ENCODE measurements at places on chromosomes 16 and 17.

- DNase-seq: no peak
Measured at GRCh38 chr16:48583075-48584065, 26.6 kb downstream of the N4BP1 start.

DNA sequence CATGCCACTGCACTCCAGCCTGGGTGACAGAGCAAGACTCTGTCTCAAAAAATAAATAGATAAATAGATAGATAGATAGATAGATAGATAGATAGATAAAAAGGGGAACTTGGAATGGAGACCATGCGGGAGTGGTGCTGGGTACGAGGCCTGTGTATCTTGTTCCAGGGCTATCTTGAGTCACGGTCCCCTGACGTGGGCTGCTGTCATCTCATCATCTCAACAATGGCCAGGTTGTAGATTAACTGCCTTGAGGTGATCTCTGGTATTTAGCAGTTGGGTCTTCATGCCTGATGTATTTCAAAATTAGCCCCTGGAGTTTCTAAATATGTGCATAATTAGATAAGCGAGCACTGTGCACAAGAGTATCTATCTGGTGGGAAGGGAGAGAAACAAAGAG, 212.1 kb downstream of the CDRT15L2 start:
- DNase-seq: no peak

GRCh38 chr17:16068323-16068722, 68.7 kb downstream of the TTC19 start:
- DNase-seq: no peak

- DNase-seq: no peak
Measured at GRCh38 chr17:65638221-65638975, 77.0 kb upstream of the AXIN2 start.

- no peak for DNase-seq
Measured at GRCh38 chr17:68870161-68870826, 84.9 kb downstream of the ABCA8 start.

- DNase-seq: no peak
Measured at GRCh38 chr16:58027916-58028455, 2.4 kb downstream of the MMP15 start.

- DNase-seq: no peak
Measured at GRCh38 chr17:48843187-48843900, 12.5 kb downstream of the CALCOCO2 start.

DNA sequence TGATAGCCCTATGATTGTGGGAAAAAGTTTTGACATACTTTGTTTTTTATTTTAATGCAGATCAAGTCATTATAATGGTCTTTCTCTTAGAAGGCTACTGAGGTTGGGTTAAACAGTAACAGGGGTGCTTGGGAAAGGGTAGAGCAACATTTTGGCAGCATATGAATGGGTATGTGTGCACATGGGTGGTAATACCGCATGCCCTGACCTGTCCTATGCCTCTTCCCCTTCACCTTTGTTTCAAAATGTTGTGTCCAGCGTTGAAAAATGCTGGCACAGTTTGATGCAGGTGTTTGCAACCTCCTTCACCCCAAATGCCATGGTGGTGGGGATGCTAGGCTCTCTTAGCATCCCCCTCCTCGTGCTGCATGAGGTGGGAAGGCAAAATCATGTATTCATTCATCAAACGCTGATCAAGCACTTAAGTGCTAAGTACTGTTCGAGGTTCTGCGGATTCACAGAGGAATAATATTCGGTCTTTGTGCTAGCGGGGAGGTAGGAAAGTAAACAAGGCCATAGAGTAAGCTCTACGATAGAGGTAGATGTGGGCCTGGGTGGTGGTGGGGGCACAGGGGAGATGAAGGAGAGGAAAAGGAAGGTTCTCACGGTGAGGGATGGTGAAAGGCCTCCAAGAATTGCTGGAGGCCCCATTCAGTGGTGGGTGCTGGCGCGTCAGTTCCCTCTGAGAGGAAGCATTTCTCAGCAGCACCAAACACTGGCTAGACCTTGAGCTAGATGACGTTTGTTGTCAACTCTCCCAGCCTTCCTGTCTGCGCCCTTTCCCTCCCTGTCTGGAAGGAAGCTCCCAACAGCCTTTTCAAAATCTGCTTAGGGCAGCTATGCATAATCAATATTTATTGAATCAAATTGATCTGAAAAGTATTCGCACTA, 13.3 kb upstream of the MARCHF10 start:
- DNase-seq: no peak

GRCh38 chr17:65711671-65712276, 150.3 kb upstream of the AXIN2 start:
- DNase-seq: no peak

- no peak for DNase-seq
Measured at GRCh38 chr16:5791011-5791657, 693.5 kb upstream of the EEF2KMT start.

DNA sequence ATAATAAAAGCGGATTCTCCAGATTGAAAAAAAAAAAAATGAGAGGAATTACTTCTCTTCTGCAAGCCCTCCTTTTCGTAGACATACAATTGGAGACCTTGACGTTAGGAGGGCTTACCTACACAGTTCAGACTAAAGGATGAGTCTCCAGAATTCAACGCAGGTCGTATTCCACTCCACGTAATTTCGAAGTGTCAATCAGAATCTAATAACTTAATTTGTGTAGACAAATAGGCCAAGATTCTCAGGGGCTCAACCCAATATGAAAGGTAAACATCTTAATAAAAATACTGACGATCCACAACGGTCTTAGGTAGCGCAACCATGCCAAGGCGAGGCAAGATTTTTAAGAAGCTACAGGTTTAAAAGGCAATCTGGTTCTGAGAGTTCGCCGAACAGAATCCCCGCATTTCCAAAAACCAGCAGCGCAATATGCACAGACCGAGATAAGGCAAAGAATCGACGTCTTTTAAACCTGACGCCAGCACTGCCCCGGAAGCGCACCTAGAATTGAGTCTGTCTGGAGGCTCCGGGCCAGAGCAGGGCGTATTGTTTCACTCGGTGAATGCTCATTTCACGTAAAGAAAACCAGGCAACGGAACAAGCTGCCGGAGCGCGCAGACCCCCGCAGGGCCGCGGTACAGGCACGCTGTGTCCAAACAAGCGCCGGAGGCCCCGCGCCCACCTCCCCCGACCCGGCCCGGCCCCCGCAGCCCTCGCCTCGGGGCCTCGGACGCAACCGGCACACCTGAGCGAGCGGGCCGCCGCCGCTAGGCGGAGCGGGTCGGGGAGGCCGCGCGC, 623 bp downstream of the MBTPS1 start:
- DNase-seq: no peak

GRCh38 chr16:54359081-54359480, 72.5 kb upstream of the IRX3 start:
- no peak for DNase-seq

DNA sequence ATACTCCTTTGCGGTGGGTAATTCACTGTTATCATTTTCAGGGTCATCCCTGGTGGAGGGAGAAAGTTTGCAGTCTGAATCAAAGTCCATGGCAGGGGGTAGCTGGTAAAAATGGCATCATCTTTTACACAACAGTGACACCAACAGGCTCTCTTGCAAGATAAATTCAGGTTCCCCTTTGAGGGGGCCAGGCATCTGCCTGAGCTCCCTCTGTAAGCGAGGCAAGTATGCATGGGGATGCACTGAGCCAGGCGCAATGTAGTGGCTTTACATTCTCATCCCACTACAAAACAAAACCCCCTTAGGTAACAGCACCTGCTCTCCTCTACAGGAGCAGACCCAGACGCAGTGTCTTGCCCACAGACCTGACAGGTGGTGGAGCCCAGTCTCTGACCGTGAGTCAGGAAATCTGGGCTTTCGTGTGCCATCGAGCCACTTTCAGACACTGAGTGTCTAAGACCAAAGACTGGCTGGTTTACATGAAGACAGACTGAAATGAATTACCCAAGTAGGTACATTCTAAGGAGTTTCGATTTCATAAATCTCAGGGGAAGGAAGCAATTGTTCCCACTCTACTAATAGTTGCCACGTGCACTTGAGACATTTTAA, 17.7 kb downstream of the LITAFD start:
- no peak for DNase-seq

DNA sequence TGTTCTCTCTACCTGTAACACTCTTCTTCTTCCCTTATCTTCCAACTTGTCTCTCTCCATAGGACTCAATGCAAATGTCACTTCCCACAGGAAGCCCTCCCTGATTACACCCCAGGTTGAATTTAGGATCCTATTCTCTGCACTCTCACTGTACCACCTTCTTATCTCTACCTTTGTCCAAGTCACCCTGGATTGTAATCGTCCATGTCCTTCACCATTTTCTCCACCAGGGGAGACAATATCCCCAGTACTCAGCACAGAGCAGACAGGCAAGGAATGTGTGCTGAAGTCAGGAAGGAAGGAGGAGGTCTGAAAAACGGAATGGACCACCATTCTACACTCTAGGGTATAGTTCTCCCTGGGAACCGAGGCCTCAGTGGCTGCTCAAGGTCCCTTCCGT, 14.2 kb downstream of the C16orf82 start:
- DNase-seq: no peak

- DNase-seq: no peak
Measured at GRCh38 chr17:55444471-55445441, 23.1 kb upstream of the MMD start.

GRCh38 chr16:56933828-56934598, 2.1 kb downstream of the HERPUD1 start:
- no peak for DNase-seq

- DNase-seq: no peak
Measured at GRCh38 chr17:27506348-27507218, 50.3 kb downstream of the KSR1 start.

DNA sequence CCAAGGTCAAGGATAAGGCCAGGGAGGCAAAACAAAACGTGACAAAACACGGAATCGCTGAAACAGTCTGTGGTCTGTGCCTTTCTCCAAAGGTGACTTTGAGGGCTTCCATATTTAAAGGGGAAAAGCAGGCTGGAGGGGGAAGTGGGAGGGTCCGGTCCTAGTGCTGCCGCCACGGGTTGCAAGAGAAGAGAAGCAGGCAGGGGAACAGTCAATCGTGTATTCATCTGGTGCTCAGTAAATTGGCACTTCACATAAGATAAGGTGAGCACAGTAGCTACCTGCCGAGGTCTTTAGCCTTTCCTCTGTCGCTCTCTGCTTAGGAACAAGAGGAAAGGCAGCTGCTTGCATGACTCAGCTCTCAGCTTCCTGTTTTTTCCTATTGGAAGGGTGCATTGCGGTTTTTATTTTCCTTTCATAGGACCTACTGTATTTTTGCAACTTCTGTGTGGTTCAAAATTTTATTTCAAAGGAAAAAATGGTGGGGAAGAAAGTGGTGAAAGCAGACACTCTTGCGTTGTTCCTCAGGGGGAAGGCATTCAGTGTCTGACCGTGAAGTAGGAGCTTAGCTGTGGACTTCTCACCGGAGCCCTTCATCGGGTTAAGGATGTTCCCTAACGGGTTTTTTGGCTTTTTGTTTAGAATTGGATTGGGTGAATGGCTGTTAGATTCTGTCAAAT, 7.1 kb upstream of the LGALS3BP start:
- no peak for DNase-seq

GRCh38 chr17:60158751-60159478, 9.1 kb downstream of the CA4 start:
- no peak for DNase-seq

DNA sequence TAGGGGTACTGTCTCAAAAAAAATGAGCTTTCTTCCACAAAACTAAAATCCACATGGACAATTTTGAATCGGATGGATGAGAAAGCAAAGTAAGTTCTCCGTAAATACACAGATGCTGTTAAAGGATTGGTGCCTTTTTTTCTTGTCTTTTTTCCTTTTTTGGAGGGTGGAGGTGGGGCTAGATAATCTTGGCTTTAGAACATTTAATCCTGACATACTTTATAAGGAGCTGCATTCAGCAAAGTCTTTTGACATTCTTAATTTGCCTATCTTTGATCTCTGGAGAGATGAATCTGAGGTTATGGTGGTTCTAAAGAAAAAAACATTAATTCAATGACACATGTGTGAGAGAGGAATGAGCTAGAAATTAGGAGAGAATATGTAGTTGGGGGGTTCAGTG, 312.3 kb upstream of the KCNJ16 start:
- DNase-seq: no peak

DNA sequence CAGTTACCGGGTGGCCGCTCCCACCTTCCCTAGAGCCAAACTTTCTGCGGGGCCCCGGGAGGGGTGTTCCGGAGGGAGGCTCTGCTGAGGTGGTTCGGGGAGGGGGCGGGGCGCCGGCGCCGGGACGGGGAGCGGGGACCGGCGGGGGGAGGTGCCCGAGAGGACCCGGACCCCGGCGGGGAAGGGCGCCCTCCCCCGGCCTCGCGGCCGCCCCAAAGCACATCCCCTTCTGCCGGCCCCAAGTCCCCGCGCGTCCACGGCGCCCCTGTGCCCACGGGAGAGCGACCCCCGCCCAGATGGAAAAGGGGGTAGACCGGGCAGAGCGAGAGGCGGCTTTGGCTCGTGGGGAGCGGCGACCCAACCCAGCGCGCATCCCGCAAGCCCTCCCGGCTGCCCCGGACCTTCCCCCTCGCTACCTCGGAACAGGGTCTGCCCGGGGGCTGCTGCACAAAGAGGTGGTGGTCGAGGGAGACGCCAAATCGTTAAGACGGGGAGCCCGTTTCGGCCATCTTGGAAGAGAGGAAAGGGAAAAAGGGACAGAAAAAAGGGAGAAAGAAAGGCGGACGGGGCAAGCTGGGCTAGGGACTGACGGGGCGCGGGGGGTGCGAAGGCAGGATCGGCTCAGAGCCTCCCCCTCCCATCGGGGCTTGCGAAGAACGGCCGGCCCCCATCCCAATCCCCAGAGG, 530 bp downstream of the PCGF2 start:
- DNase-seq: no peak

DNA sequence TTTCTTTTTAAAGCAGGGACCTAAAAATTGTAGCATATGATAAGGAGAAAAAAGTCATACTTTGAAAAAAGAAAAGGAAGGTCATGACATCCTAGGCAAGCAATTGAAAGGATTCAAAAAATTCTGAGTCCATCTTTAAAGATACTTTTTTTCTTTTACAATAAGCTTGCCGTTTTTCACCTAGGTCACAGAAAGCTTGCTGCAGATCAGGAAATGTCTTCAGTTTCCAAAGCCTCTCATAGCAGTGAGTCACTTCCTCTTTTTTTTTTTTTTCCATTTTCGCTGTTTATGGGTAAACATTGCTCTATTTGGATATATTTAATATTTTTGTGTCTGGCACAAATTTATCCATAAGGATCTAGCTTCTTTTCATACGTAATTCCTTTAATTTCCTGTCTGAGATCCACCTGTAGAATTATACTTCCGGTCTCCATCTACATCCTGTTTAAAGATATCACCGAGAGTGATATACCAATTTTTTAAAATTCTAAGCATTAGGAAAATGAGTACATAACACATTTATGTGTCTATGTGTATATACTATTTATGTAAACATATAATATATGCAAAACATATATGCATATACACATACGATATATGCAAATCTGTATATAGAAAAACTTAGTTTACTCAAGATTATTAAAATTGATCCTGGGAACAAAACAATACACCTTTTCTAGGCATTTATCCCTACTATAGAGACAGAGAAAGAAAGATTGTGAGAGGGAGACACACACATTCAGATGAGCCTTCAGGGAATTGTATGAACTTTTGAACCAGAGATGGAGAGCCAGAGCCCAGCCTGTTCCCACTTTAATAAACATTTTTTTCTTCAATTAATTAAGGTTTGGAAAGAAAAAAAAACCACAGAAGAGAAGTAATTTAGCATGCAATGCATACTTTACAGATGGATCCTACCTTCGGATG, 134.4 kb downstream of the SKAP1 start:
- no peak for DNase-seq

GRCh38 chr17:19418251-19418992, 7.4 kb downstream of the RNF112 start:
- DNase-seq: no peak

All from breast epithelium (tissue), 4 donors.